Urothelium cell line (cell line): ENCODE measurements at places on chromosomes 2 and 18.
A peak's percentile ranks its signal among the peaks of the same experiment; 100 is the strongest.

- no peak for DNase-seq
Observed at GRCh38 chr2:133568172-133568571, at the start of gene NCKAP5. Gene NCKAP5, minus strand, starts transcription at chr2:133568463. Its CDS starts 50,937 bp downstream, at chr2:133517526.

GRCh38 chr2:186913870-186914269, 64.9 kb upstream of the ZSWIM2 start:
- no peak for DNase-seq

DNA sequence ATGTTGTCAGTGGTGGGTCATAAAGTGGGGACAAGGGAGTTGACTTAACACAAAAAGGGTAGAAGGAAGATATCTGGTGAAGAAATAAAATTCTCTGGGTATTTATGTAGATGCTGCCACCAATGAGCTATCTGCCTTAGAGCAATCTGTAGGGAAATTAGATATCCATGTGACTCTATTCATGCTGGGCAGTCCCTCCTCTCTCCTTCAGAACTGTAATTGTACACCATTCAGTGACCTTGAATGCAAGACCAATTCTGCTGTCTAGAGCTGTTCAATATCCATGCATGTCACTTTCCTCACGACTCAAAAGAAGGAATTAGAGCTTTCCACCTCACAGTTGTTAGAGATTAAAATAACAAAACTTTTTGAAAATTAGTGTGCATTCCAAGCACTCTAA, 28.6 kb upstream of the TDRD15 start:
- DNase-seq, result no peak

DNA sequence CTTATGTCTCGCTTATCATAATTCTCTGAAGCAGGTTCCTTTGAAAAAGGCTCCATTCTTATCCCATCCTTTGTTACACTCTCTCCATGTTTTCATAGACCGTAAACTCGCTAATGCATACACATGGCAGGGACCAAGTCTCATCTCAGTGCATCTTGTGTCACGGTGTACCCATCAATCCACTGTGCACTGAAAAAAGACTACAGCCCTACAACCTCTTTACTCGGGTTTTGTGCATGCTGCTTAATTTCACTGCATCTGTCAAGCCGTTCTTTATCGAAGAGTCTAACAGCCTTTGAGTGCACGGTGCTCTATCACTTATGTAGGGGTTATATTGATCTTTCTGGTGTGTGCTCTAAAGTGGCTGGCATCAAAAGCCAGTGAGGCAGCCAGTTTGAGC, 302.9 kb upstream of the ERBB4 start:
- DNase-seq, result no peak

- peak; percentile 36 for DNase-seq
Observed at GRCh38 chr18:31513189-31513935, 15.4 kb downstream of the DSG2 start.

- no peak for DNase-seq
Observed at GRCh38 chr2:98036349-98037000, 40.7 kb upstream of the TMEM131 start.

GRCh38 chr2:193847130-193847529, 1652.4 kb upstream of the TMEFF2 start:
- DNase-seq, result no peak

- DNase-seq, result no peak
Observed at GRCh38 chr2:59390581-59390980, 1149.5 kb upstream of the FANCL start.

- no peak for DNase-seq
Observed at GRCh38 chr18:74546751-74547530, 12.6 kb downstream of the CNDP1 start.

- peak; percentile 90 for DNase-seq
Observed at GRCh38 chr2:46954951-46955571, 39.5 kb upstream of the MCFD2 start.

DNA sequence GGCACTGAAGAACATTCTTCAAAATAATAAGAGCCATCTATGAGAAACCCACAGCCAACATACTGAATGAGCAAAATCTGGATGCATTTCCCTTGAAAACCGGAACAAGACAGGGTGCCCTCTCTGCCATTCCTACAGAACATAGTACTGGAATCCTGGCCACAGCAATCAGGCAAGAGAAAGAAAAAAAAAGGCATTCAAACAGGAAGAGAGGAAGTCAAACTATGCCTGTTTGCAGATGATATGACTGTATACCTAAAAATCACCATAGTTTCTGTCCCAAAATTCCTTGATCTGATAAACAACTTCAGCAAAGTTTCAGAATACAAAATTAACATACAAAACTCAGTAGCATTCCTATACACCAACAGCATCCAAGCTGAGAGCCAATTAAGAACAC, 119.5 kb upstream of the PARD3B start:
- no peak for DNase-seq

DNA sequence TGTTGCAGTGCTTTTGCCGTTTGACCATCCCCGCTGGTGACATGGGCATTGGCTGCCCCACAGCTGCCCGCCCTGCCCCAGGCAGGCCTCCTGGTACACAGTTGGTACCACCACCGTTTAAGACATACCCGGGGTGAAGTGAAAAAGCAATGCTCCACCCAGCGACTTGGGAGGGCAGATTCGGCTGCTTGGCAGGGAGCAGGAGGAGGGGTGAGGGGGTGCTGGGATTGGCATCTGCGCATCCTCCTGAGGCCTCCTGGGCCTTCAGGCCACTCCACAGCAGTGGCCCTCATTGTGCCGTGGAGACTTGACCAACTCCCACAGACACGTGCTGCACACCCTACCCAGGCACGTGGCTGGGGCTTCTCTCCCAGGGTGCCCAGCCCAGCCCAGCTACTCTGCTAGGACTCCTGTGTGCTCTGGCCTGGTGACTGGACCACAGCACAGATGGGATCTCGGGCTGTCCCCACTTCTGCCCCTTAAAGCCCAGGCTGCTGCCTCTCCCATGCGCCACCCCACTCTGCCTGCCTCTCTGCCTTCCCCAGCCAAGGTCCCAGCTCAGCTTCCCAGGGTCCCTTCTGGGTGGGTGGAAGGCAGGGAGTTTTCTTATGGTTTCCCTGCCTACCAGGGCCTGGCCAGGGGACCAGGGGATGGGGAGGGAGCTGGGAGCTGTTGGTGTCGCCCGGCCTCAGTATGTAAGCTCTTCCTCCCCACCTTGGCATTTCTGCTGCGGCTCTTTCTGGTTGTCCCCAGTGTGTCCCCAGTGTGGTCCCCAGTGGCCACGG, 157.0 kb upstream of the HS6ST1 start:
- no peak for DNase-seq

DNA sequence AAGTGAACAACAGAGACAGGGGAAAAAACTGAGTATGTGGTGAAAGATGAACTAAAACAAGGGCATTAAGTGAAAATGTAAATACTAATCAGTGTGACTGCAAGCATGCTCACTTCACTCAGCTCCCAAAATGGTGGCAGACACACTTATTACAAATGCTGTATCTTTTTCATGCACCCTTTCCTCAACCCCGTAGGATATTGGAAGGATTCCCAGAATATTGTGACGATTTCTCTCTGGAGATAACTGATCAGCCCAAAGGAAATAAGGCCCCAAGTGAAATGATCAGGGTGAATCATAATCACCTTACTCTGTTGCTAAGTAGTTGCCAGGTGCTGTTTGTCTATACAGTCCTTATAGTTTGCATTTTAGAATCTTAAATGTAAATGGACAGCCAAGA, 138.9 kb upstream of the IL1R2 start:
- DNase-seq, result no peak

- DNase-seq, result no peak
Observed at GRCh38 chr18:23468753-23469459, 15.8 kb downstream of the RIOK3 start.

DNA sequence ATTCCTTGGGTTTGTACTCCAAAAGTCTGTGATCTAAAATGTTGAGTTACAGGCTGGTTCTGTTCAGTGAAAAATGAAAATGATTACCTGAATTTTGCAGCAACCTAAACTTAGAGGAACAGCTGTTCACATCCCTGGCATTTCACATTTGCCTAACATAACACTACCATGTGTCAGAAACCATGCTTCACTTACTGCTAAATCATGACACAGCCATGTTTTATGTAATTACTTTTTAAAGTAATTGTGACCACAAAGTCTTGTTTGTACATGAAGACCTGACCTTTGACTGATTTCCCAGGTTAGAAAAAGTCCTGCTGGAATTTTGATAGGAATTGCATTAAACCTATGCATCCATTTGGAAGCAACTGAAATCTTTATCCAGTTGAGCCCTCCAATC, 79.1 kb downstream of the FAM168B start:
- no peak for DNase-seq

DNA sequence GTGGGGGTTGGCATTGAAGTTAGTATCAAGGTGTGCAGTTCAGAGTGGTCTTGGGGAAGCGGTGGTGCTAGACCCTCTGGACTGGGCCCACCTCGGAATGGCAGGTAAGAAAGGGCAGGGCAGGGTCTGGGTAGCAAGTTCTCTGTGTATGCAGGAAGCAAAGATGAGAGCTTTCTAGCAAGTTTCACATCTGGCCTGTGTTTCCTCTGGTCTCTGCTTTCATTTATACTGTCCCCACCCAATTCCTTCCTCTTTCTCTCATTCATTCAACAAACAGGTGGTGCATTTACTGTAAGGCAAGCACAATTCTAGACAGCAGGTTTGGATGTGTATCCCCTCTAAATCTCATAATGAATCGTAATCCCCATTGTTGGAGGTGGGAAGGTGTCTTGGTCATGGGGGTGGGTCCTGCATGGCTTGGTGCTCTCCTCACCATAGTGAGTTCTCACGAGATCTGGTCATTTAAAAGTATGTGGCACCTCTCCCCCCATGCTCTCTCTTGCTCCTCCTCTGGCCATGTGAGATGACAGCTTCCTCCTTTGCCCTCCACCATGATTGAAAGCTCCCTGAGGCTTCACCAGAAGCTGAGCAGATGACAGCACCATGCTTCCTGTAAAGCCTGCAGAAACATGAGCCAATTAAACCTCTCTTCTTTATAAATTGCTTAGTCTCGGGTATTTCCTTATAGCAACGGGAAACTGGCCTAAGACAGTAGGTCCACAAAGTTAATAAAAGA, 51.8 kb downstream of the PKDCC start:
- no peak for DNase-seq

DNA sequence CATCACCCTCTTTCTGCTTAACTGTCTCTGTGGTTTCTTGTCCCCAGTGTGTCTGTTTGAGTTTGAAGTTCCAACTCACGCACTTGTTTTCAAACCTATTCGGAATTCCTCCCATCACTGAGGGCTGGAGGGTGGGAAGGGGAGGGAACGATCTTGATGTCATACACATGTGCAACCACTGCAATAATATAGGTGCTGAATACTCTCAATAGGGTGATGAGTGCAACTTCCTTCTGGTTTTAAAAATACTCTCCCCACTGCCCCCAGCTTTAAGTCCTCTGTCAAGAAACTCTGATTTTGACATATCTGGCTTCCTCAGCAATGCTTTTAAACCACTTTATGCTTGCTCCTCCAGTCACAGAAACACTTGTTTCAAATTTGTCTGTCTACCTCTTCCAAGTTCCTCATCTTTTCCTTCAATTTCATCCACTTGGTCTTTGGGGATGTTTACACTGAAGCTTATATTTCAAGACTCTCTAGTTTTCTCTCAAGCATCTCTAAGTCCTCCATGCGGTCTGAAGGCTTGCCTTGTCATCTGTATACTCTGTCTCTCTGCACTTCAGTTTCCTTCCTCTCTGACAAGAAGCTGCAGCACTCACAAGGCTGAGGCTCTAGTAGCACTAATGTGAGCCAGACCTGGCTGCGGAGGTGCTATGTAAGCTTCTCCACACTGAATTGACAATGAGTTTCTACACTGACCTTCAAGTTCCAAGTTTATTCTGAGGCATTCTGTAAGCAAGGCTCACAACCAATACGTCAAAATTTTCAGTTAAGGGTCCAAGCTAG, 422.3 kb downstream of the ZEB2 start:
- DNase-seq, result no peak

DNA sequence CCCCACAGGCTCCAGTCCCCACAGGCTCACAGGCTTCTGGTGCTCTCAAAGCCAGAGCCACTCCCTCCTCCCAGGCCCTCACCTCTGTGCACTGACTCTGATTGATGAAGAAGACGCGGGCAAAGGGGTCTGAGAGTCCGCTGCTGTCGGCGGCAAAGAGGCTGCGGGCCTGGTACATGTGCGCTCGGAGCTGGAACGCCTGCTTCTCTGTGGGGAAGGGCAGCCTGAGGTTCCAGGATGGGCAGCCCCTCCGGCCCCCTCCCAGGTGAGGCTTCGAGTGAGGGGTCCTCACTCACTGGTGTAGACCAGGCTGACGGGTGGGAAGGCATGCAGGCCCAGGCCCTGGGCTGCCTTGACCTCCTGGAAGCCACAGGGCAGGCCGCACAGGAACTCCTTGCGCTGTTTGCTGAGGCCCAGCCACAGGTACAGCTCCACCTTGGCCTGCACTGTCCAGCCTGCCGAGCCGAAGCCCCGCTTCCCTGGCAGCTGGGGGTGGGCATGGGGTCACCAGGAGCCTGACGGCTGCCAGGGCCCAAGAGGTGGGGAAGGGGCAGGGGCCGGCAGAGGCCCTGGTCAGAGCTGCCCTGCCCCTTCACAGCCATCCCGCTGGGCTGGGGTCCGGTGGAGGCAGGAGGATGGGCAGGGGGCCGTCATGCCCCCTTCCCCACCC, 2.0 kb downstream of the OTOF start:
- no peak for DNase-seq

DNA sequence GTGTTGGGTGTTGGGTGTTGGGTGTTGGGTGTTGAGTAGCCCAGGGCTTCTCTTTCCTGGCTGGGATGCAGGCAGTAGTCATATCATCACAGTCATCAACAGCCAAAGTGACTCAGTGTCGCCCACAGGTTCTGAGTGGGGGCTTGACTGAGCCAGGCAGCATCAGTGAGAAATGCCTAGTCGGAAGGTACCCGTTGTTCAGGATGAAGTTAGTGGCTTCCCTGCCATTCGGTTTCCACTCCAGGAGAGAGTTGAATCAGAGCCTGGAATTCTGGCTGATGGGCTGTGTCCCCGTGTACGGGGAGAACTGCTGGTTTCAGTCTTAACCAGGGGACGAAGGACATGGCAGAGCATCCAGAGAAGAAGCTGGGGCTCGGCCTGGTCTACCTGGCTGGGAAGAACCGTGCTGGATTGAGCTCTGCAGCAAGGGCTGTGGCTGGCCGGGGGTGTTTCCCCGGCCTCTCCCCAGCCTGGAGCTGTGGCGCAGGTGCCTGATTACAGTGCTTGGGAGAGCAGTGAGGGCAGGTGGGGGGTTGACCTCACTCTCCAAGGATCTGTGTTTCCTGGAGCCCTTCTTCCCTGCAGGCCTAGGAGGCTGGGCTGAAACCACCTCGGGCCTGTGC, 49.4 kb downstream of the AGAP1 start:
- no peak for DNase-seq

DNA sequence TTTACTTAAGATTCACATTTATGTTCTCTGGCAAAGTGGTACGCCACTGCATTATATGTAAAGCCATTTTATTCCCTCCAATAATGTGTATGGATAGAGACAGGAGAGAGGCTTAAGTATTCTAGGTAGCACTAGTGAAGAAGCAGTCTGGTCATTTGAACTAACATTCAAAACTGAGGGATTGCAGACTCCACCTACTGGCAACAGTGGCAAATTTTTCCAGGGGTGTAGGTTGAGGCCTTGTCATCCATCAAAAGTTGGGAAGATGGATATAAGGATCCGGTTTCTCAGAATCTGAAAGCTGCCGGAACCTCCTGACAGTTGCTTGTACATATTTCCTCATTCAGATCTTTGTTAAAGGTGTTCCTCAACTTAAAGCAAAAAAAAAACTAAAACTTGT, 465.5 kb upstream of the FSHR start:
- DNase-seq, result peak; percentile 12
